Putamen (tissue), 1 donor: ENCODE measurements at places on chromosomes 16 and 17.
A peak's percentile ranks its signal among the peaks of the same experiment; 100 is the strongest.

GRCh38 chr17:54979657-54980056 is 11.1 kb downstream of the STXBP4 start:
- DNase-seq: no peak

- no peak for DNase-seq
Observed at GRCh38 chr17:68450391-68450790, 6.9 kb downstream of the WIPI1 start.

- DNase-seq: no peak
Observed at GRCh38 chr16:17744921-17745572, 274.3 kb upstream of the XYLT1 start.

GRCh38 chr16:73268366-73268993 is 220.6 kb upstream of the ZFHX3 start:
- DNase-seq: peak; percentile 8

GRCh38 chr17:27862004-27862403 is 31.2 kb downstream of the LYRM9 start:
- DNase-seq: no peak

DNA sequence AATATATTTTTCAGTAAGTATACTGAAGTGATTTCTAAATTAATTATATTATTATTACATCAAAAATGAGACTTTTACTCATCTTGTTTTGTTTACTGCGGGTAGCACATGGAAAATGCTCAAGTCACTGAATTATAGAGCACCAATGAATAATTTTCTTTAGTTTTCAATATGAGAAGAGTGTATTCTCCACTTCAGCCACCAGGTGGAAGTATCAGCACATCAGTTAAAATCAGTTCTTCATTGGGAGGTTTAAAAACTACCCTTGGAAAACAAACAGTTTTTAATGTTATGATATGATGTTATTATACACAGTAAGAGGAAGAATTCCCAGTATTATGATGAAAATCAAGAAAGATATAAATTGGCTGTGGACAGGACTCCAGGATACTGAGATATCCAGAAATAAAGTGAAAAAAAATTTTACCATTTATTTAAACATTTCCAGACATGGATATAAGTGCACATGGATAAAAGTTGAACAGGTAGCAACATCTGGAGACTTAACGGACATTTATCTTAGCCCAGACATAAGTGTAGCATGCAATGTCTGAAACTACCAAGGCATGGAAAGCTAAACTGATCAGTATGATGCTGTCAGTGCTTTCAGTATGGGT is 467.3 kb downstream of the KCNJ2 start:
- DNase-seq: peak; percentile 62
